LHCN-M2 (cell line): ENCODE measurements at places on chromosomes 2 and 18. TPM values are rescaled to one million over a fixed set of nuclear protein-coding genes. Genes with fewer than 3 reads are reported as not detected.

Gene ADAM23
- total RNA-seq: 3.1 and 6.8 TPM in 2 replicates

Gene APOB
- total RNA-seq: not detected in 2 replicates

Gene TMEM37
- not detected in 2 replicates for total RNA-seq

Gene RGPD8
- total RNA-seq: 4.1 and 4.2 TPM in 2 replicates

Gene CLIP4
- total RNA-seq: 31.4 and 38.0 TPM in 2 replicates

Gene ZBTB7C
- total RNA-seq: 0.06 and 0.17 TPM in 2 replicates

Gene ZNF236
- 5.9 and 6.4 TPM in 2 replicates for total RNA-seq

Gene KCNJ13
- total RNA-seq: not detected in 2 replicates
